H9 (cell line): ENCODE measurements at places on chromosomes 7 and 10.

DNA sequence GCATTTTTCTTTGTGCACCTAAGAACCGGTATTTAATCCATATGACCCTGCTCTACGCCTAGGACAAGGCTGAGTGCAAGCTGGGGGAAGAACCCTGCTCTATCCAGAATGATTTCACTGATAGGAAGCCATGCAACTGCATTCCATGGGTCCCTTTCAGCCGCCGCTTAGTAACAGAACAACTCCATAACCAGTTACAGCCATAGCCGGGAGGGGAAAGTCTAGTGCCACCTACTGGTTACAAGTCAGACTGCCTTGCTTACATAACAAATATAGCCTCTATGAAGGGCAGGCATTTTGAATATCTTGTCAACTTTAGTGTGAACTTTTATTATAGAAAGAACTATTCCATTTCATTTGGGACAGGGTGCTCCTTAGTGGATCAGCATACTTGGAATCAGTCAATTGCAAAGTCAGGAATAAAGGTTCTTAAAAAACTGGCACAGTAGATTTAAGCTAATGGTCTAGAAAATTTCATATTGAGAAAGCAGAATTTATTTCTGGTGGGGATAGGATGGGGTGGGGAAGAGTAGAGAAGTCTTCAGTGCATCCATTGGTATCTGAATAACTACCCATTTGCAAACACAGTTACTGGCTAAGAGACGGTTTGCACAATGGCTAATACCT is 521.7 kb downstream of the ADRA2A start:
- DNase-seq = peak; percentile 75

DNA sequence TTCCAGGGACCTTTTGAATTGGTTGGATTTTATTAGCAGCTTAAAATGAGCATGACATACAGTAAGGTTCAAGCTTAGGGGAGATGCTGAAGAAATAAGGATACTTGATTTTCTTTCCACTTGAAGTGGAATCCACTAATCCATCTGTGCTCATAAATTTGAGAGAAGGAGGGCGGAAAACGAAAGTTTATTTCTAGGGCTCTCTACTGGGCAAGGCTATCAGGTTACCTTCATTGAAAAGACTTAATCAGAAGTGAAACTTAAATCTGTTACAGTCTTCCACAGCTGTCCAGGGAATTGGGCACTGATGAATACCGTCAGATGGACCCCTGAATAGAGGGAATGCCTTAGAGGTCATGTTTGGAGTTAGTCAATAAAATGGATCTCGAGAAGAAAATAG is 21.8 kb downstream of the AUTS2 start:
- no peak for DNase-seq

GRCh38 chr10:1643161-1643907 is 94.0 kb downstream of the ADARB2 start:
- DNase-seq = peak; percentile 71

- DNase-seq = peak; percentile 76
Observed at GRCh38 chr7:142853739-142854371, 1.0 kb upstream of the EPHB6 start.

DNA sequence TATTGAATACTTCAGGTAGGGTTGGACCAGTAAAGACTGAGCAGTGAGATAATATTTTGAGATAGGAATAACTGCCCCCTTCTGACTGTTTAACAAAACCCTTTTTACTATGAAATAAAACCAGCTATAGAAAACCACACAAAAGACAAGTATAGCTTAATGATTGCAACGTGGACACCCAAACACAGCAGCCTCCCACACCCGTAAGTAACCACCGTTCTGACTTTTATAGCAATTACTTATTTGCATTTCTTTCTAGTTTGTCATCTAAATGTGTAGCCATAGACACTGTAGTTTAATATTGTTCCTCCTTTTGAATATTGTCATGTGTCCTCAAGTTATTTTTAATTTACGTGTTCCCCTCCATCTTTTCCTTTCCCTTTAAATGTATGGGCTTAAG is 42.9 kb upstream of the SYPL1 start:
- no peak for DNase-seq

DNA sequence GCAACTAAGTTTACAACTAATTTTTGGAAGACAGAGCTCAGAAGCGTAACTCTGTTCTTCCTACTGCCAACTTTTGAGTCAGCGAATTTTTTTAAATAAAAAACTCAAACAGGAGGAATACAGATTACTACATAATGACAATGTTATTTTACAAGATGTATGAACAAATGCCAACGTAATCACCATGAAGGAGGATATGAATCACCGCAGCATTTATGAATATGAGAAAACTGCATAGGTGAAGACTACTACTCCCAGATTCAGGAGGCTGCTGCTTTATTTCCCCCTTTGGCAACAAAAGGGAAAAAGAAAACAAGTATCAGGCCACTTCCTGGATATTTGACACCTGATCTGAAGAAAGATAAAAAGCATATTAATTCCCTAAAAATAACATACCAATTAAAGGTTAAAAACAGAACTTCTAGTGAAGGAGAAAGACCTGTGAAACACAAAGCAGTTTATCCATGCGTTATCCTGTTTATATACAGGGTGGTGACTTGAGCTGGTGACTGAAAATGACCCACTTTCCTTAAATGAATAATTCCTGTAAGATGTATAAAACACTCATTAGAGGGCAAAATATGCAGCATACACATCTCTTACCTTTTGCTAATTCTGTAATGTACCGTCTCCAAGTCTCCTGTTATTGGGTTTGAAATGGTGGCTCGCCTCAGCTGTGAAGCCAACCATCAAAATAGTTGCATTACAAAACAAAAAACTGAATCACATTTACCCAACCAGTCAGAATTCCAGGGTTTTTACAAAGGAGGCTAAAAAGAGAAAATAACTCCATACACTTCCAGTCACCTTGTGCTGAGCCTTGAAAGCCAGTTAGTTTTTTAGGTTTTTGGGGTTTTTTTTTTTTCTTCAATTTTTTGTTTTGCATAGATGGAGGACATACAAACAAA is 52.0 kb downstream of the P4HA1 start:
- no peak for DNase-seq

DNA sequence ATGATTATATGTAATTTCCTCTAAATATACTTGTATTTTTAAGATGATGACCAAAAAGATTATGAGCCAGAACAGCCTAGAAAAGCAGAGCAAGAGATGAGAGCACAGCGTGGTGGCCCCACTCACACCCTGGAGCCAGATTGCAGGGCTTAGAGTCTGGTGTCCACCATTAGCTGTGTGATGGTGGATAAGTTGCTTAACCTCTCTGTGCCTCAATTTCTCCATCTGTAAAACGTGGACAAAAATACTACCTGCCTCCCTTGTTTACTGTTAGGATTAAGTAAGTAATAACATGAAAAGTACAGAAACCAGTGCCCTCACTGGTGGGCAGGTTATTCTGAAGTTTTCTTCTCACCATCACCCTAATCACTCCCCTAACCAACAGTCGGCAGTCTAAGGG is 212.3 kb downstream of the COBL start:
- no peak for DNase-seq

GRCh38 chr7:1174002-1174401 is 14.0 kb upstream of the ZFAND2A start:
- no peak for DNase-seq

DNA sequence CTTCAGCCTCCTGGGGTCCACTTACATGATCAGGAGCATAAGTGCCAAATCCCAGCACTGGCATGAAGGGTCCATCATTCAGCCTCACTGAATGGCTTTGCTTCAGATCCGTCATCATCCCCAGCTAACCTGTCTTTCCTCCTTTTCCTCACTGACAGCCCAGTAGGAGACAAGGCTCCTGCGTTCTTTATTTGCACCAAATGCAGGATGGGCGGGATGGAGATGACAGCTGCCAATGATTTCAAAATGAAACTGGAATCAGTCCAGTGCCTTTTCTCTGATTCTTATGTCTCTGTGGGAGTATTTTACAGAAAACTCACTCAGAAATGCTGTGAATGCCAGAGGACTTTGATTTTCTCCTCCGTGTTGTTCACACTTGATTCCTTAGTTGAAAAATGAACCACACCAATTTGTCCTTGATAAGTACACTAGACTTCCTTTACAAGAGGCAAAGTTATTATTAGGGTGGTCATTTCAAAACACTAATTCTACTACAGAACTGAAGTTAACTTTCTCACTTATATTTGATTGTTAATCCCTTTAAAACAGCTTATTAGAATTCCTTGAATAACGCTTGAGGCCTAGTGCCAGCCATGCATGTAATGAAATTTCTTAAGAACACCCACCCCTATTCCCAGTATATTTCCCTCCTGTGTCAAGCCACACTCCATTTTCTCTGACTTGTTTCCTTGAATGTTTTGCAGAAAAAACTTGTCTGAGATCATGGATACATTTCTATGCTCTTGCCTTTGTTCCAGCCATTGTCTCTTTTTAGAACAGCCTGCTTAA is at the start of gene AKR1C8:
TSS of gene AKR1C8 (minus strand) at position 164 of the 789 bp plus-strand sequence. CDS start at position 118, 46 bp downstream.
- no peak for DNase-seq

GRCh38 chr7:7384228-7384627 is 151.4 kb downstream of the COL28A1 start:
- DNase-seq = no peak

DNA sequence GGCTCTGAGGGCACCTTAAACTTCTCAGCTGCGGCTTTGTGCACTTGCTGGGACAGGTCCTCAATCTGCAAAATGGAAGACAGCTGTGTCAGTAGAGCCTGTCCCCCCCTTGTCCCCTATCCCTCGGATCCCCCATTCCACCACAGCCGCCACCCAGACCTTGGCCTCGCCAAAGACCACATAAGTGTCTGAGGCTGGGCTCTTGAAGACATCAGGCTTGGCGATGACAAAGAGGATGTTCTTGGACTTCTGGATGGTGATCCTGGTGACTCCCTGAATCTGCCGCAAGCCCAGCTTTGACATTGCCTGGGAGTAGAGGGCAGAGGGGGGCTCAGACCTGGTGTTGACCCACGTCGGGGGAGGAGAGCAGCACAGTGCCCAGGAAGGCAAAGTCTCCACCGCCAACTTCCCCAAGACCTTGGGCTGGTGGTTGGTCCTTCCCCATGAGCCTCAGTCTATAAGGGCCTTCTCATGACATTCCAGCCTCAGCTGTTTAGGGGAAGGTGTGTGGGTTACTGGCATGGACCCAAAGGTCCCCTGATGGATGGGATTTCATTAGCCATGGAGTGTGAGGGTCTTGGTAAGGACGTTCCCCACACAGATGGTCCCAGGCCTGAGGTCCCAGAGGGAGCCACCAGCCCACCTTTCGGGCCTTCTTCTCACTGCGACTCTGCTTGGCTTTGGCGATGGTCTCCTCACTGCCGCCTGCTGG is 7.7 kb downstream of the NACAD start:
- peak; percentile 10 for DNase-seq

GRCh38 chr7:116616555-116617059 is 55.4 kb upstream of the MET start:
- DNase-seq = no peak

DNA sequence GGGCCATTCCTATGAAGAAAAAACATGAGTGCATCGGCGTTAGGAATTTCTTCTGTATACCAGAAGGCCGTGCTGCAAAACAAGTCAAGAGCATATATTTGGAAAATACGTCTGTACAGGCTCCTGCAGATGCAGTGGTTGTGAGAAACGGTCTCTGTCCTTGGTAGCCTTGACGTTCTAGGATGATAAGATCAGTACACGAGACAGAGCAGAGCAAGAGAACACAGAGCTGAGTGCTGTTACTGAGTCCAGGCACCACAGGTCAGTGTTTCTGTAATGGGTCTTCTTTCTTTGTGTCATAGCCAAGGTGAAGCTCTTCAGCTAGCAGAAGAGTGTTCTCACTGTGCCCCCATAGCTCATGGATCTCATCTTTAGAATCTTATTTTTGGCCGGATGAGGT is 62.8 kb downstream of the WDR37 start:
- DNase-seq = no peak

- DNase-seq = no peak
Observed at GRCh38 chr10:3907514-3907913, 122.5 kb upstream of the KLF6 start.

GRCh38 chr10:110753462-110753861 is 109.3 kb downstream of the RBM20 start:
- no peak for DNase-seq

DNA sequence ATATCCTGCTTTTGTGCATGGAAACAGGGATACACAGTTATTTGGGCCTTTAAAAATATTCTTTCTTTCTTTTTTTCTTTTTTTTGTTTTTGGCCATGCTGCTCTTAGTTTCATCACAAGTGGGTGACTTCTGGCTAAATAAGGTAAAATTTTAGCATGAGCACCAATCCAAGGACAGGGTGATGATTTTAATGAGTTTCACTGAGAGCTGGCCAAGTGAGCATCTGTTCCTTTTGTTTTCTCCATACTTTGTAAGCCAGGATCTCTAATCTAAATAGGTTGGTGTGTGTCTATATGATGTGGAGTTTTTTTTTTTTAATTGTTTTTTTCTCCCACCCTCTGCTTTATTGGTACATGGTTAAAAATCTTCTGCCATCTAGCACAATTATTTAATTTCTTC is 106.8 kb downstream of the POLL start:
- no peak for DNase-seq

- DNase-seq = no peak
Observed at GRCh38 chr10:113026679-113027078, 76.6 kb downstream of the TCF7L2 start.

GRCh38 chr10:130466271-130466997 is 330.2 kb downstream of the GLRX3 start:
- DNase-seq = peak; percentile 4

- DNase-seq = peak; percentile 86
Observed at GRCh38 chr7:22561321-22561811, 61.4 kb upstream of the STEAP1B start.

DNA sequence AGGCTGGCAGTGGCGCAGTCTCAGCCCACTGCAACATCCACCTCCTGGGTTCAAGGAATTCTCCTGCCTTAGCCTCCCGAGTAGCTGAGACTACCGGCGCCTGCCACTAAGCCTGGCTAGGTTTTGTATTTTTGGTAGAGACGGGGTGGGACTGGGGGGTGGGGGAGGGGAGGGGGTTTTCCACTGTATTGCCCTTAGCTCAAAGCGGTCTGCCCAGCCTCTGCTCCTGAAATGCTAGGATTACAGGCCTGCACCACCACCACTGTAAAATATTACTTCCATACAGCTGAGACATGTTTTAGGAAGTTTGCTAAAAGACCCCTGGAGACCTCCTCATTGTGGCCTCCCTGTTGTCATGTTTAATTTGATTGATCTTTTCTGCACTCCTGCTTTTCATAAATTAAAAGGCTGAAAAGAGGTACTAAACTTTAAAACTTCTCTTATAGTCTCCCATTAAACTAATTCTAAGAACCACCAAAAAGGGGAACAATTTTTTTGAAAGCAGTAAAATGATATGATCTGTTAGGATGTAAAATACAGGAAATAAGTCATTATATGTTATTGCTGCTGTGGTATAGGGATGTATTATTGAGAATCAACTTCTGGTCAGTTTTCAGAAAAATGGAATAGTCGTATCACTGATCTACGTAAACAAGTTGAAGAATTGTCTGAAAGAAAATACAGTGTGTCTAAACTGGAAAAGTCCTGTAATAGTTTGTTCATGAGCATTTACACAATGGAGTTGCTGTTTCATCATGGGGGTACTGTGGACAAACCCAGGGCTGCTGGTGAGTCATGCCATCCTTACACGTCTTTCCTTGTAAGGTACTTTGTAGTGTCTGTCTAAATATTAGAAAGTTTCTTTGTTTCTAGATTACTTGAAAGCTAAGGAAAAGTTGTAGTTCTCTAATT is 72.9 kb upstream of the TMEM248 start:
- DNase-seq = peak; percentile 55
